Stimulated activated CD4-positive, alpha-beta T cell treated with anti-CD3 and anti-CD28 coated beads, Interleukin-1b, Interleukin-23, amount 100 ng/mL, for 1 hour (primary cell): ENCODE measurements at places on chromosomes 1 and 21.

DNA sequence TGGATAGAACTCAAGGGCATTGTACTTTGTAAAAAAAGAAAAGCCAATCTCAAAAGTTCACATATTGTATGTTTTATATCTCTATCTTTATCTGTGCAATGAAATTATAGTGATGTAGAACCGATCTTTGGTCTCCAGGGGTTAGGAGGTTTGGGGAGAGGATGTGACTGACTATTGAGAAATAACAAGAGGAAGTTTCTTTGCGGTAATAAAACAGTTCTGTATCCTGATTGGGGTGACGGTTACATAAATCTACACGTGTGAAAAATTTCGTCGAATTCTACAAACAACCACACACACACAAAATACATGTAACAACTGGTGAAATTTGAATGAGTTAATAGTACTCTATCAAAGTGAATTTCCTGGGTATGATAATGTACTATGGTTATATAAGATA lies 10.6 kb upstream of the OR2T33 start:
- DNase-seq: no peak

- no peak for DNase-seq
Measured at GRCh38 chr1:209585672-209586071, 2.2 kb downstream of the CAMK1G start.

- no peak for DNase-seq
Measured at GRCh38 chr1:29812408-29813135, 576.2 kb downstream of the PTPRU start.

- no peak for DNase-seq
Measured at GRCh38 chr1:63319046-63320021, 3.0 kb upstream of the FOXD3 start.

DNA sequence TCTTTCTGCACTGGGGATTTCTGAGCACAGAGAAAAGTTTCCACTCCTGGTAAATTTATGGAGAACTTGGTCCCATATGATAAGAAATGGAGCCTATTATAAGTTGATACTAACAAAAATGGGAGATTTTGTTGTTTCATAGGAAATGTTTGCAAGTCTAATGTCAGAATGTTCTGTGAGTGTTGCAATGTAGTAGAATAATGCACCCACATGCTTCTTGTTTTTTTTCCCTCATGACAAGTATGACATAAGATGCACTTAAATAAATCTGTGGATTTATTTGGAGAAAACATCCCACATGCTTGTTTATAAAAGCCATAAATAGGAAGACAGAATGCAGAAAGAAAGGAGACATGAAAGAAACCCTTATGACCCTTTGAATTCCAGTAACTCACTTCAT lies 50.8 kb upstream of the KCNJ6 start:
- DNase-seq: no peak

GRCh38 chr1:79592707-79593106 lies 586.2 kb upstream of the ADGRL4 start:
- no peak for DNase-seq

- DNase-seq: no peak
Measured at GRCh38 chr1:65691152-65691900, 101.4 kb upstream of the PDE4B start.

- no peak for DNase-seq
Measured at GRCh38 chr21:42671778-42672593, 18.6 kb downstream of the PDE9A start.

GRCh38 chr1:243256590-243256989 lies 749 bp downstream of the SDCCAG8 start:
- DNase-seq: no peak

DNA sequence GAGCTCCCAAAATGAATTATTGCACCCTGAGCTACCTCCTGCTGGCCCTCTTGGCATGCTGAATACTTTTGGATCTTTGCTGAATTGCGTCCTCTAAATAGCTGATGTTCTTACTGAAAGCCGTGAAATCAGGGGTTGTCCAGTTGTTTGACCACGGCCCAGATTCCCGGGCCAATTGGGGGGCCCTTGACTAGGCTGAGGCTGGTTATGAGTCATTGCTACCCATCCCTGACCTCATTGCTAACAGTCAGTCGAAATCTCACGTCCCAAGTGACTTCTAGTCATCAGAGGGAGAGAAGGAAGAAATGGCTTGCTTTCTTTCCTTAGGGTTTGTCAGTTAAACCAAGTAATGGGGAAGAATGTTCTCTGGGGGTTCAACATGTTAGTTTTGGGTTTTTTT lies 37.4 kb downstream of the SMYD2 start:
- DNase-seq: no peak

- DNase-seq: no peak
Measured at GRCh38 chr1:15151377-15151806, 2.2 kb upstream of the TMEM51 start.

- DNase-seq: peak; percentile 4
Measured at GRCh38 chr1:207084701-207085180, 3.9 kb upstream of the C4BPB start.

DNA sequence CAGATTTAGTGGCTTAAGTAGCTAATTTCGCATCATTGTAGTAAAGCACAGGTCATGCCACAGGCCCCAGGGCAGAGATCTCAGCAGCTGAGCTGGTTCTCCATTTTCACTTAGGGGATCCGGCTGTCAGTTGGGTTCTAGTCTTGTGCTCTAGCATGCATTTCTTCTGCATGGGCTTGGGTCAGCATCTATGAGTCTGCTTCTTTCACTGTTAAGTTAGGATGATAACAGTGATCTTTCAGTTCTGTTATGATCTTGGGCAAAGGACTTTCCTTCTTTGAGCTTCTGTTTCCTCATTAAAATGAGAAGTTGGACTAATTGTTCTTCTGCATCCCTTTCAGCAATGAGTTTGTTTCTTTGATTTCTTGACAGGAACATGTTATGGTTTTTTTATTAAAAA lies 123.6 kb upstream of the DNAH14 start:
- no peak for DNase-seq

DNA sequence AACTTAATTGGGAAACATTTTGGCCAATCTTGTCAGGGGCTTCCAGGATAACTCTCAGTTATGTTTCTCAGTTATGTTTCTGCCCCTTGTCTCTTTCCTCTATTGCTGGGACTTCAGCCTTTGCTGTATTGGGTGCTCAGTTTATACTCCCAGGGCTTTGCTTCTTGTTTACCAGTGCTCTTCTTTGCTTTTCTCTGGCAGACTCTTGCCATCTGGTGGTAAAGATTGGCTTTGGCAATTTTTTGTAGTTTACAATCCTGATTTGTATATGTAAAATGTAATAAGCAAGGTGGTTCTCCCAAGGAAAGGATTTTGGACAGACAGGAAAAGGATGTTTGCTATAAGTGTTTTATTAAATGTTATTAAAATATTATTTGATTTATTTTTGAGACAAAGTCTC lies 37.9 kb downstream of the FABP3 start:
- DNase-seq: no peak

GRCh38 chr1:19831441-19831840 lies 16.4 kb upstream of the RNF186 start:
- DNase-seq: no peak

DNA sequence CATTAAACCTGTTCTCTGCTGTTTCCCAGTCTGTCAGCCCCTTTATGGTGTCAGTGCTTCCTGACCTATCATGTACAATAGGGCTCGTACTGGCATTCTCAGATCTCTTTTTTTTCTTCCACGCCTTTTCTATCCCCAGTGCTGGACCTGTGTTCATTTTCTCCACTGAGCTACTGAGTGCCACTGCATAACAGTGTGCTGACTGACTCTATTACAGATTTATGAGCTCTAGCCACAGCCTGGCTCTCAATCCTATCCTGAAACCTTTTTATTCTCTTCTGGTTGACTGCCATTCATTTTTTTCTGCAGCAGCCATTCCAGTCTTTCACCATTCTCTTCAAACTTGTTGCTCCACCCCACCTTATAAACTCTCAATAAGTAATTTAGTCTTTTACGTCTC lies 59.6 kb upstream of the MACF1 start:
- DNase-seq: no peak

DNA sequence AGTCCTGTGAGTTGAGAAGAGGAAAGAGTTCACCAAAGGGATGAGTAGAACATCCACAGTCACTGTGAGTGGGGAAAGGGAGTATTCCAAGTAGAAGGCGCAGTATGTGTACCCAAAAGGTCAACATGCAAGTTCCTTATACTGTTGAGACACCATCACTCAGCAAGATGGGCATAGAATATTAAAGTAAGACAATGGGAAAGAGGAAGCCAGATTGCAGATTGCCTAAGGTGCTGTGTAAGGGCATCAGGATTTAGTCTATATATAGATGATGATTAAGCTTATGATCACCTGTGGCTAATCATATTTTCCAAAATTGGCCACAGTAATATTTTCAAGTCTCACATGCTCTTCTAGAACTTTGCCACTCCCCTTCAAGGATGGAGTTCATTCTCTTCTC lies 120.1 kb upstream of the CAMK1G start:
- DNase-seq: no peak

GRCh38 chr1:35707601-35708440 lies 10.9 kb downstream of the C1orf216 start:
- DNase-seq: no peak

GRCh38 chr1:94532077-94532476 lies 9.5 kb downstream of the F3 start:
- DNase-seq: no peak

DNA sequence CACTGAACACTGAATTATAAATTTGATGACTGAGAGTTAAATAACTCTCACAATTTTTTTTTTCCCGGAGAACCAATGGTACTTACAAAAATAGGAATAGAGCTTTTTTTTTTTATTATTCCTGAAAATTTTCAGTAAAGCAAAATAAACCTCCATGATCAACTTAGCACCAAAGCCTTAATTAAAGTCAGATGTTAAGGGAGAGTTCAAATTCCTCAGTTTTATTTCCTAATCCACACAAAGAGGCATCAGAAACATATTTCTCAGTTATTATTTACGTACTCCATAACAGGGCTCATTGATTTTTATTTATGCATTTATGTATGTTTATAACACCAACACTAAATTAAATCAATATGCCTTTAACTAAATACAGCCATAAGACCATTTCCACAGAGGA lies 55.5 kb downstream of the PLPPR5 start:
- no peak for DNase-seq

DNA sequence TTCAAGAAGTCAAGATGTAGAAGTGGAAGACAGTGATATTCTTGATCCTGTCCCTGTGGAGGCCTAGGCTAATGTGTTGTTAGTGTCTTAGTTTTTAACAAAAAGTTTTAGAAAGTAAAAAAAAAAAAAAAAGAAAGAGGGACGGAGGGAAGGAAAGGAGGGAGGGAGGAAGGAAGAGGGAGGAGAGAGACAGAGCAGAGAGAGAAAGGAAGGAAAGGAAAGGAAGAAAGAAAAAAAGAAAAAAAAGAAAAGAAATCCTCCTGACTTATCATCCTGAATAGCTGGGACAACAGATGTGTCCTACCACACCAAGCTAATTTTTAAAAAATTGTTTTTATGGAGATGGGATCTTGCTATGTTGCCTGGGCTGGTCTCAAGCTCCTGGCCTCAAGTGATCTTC lies 24.6 kb downstream of the PHACTR4 start:
- no peak for DNase-seq

DNA sequence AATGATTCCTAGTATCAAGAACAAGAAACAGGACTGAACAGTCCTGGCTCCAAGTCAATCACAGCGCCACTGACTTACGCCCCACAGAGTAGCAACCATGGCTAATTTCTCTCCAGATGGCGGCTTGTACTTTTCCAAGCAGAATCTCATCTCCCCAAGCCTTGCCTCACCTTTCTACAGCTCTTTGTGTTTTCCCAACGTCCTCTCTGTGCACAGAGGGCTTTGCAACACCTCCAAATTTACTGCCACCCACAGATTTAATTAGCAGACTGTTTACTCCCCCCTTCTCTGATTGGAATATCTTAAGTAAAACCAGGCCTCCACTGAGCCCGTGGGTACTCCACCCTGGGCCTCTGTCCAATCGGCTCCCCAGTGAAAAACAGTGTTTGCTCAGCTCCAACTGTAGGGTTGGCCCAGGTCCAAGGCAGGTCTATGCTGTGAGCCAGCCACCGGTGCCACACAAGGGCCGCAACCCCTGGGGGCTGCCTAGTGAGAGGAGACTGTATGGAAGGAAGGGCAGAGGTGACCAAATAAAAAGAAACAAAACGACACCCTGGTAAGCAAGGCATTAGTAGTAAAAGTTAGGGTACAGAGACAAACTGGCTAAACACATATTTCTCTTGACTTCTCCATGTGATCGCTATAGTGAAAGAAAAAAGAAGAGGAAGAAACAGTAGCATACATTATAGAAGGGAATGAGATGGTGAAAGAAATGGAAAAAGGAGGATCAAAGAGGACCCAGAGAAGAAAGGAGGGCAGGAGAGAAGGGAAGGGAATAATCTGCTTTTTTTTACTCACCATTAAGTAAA lies 128.4 kb upstream of the SOD1 start:
- DNase-seq: no peak

- DNase-seq: peak; percentile 30
Measured at GRCh38 chr1:168408884-168409283, 128.2 kb downstream of the TBX19 start.

- DNase-seq: no peak
Measured at GRCh38 chr1:1183221-1183747, 9.6 kb downstream of the TTLL10 start.

- no peak for DNase-seq
Measured at GRCh38 chr1:185355947-185356346, 38.9 kb upstream of the IVNS1ABP start.

GRCh38 chr1:173499729-173500128 lies 22.6 kb downstream of the PRDX6 start:
- no peak for DNase-seq

DNA sequence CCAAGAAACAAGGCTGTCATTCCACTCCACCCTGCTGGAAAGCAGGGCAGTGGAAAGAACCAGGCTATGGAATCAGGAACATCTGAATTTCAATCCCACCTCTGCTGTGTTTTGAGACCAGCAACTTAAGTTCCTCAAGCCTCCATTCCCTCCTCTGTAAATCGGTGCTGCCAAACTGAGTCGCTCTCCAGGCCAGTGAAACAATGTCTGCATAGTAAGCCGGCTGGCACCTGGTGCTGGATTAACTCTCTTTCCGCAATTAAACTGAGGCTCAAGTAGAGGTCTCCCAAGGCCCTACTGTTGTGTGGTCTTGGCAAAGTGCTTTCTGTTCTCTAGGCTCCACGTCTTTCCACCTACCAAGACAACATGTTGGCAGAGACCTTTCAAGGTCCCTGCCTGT lies 65.3 kb downstream of the SSBP3 start:
- no peak for DNase-seq
